DMS 273 treated with DMSO at 0.1 percent for 48 hours (cell line): ENCODE measurements at places on chromosomes 3 and 15.
A peak's percentile ranks its signal among the peaks of the same experiment; 100 is the strongest.

DNA sequence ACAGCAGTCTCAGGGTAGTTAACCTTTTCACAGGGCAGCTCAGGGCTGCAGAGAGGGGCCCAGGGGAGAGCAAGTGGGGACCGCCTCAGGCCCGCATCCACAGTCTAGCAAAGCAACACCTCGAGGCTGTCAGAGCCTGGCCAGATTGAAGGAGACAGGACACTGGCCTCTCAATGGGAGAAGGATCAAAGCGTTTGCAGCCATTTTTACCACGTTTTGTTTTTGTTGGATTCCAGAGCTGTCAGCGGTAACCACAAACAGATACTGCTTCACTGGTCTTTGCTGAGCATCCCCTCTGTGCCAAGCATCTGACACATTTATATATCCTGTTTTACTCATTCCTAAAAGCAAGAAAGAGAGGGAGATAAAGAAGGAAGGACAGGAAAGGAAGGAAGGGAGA is 153.8 kb downstream of the SHQ1 start:
- no peak for DNase-seq

DNA sequence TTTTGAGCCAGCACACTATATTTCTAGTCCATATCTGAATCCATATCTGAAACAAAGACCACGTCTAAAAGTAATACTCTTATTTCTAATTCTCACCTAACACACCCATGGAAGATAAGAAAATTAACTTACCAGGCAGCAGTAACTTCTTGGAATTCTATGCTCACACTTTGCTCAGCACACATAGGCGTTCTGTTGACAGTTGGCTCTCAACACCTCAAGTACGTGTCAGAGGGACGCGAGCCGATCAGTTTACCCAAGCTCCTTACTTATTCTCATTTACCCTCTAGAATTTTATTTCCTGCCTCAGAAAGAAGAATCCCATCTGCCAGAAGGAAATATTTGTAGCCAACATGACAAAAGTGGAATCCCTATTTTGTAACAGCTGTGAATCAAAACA is 911.9 kb downstream of the FHIT start:
- no peak for DNase-seq

DNA sequence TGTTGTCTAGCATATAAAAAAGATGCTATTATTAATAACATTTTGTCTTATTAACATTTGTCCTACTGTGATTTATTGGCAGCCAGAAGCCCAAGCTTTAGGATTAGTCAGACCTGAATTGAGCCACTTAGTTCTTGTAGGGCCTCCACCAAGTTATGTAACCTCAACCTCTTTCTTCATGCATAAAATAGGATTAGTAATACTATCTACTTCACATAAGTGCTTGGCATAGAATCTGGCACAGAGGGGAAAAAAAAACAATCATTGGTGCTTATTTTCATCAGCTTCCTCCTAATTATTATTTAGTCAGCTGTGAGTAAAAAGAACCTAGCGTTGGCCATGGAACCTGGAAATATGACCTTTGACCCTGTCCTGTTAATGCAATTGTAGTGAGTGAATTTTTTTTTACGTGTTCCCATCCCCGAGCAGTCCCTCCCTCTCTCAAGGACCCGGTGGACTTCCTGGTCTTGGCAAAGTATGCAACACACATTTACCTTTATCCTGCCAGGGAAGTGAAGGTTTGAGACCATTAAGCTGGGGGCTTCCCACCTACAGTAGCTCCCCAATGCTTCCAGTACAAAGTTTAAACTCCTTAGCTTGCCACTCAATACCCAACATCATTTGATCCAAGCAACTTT is 136.8 kb downstream of the FHIT start:
- DNase-seq = no peak

GRCh38 chr3:156892701-156893100 is 66.5 kb downstream of the LEKR1 start:
- no peak for DNase-seq

DNA sequence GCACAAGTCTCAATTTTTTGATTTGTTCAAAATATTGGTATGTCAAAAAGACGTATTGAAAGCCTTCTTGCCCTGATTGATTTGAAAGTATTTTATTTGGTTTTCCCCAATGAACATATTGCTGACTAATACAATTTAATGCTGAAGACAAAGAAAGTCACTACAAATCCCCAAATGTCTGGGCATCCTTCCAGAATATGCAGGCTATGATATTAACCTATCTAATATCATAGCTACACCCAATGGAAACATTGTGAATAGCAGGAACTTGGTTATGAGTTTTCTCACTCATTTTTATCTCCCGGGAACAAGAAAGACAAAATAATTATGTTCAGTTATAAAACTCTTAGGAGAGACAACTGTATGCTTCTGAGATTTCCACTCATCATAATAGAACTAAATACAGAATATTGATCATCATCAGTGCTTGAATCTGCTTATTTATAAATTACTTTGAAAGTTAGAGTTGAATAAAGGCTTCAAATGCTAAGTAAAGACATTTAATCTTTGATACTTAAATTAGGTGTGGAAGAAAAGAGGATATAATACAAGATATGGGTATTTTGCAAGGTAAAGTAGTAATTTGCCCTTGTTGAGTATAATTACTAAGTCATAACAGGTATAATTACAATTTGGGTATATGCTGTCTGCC is 483.9 kb downstream of the RBMS3 start:
- DNase-seq = peak; percentile 66

DNA sequence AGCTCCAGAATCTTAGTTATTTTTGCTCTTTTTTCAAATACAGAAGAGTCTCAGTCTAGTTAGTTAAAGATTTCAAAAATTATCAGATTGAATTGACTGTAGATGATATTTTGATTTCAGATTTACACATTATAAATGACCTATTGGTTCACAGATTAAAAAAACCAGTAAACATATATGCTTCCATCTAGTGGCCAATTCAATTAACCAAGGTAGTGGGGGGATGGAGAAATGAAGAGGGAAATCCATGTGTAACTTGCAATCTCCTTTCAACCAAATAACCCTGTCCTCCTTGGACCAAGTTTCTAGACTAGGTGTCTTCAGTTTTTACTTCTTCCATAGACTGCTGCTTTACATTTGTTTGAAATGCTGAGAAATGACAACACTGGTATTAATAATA is 789.8 kb downstream of the ROBO1 start:
- DNase-seq = peak; percentile 42

GRCh38 chr15:65937476-65937875 is 68.2 kb downstream of the RAB11A start:
- DNase-seq = no peak

DNA sequence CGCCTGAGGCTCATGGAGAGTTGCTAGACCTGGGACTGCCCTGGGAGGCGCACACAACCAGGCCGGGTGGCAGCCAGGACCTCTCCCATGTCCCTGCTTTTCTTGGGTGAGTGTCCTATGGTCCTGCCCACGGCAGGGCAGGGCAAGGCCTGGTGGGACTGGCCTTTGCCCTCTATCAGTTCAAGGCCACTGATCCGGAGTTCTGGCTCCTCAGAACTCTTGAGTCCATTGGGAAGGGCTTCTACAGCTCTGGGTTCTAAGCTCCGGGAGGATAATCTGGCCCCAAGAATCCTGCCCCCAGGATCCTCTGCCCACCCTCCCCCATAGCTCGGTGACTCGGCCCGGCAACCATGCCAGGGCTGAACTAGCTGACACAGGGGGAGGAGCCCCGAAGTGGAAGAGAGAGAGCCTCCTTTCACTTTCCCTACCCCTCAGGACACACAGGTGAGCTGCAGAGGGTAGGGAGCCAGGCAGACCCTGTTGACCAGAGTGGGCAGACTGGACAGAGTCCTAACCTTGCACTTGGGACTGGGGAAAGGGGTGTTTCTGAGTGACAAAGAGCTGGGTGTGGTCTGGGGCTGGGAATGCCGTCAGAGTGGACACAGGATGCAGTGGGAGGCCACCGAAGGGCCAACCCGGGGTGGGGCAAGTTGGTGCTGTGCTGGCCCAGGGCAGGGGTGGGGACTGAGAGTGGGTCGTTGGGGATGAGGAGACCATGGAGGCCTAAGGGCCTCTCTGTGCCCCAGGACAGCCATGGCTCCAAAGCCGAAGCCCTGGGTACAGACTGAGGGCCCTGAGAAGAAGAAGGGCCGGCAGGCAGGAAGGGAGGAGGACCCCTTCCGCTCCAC is 664 bp downstream of the PARP3 start:
- no peak for DNase-seq

DNA sequence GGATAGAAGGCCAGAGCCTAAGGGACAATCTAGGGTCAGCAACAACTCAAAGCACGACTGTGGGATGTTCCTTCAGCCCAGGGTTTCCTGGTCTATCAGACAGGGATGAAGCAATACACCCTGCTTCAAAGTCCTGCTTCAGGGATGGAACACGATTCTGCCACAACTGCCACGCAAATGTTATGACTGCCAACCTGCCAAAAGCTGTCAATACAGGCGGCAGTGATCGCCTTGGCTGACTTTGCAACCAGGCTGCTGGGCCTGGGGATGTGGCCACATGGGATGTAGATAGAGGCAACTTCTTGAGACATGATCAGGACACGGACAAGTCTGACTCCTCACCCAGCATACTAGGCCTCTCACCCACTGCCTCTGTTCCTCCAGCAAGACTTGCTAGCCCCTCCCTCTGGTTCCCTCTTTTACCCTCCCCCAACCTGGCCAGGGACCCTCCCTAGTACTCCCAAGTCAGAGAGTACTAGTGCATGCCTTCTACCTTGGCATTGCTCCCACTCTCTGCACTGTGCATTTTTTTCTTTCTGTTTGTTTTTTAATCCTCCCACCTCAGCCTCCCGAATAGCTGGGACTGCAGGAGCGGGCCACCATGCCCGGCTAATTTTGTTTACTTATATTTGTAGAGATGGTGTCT is 7.6 kb downstream of the CCDC12 start:
- DNase-seq = no peak
